Activated effector memory CD4-positive, alpha-beta T cell treated with anti-CD3 and anti-CD28 coated beads, Interleukin-2, amount 50 U/mL, for 16 hours (primary cell): ENCODE measurements at places on chromosomes 5 and 9.

- no peak for DNase-seq
Observed at GRCh38 chr5:133432956-133433532, 179.3 kb downstream of the FSTL4 start.

- no peak for DNase-seq
Observed at GRCh38 chr5:74391410-74391809, 249.1 kb downstream of the ENC1 start.

DNA sequence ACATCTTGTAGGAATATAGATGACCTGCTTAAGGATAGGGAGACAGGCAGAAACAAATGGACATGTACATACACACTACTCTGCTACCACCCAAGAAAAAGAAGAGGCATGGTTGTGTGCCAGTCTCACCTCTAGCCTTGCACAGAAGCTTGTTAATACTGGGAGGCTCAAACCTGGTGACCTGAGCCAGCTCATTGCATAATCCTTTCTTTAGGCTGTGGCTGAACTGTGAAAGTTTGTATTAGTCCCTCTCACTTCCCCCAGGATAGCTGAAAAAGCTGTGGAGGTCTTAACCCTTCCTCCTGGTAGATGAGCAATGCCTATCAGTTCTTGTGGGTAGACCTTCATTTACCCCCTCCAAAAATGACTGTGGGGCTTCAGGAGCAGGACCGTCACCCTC lies 28.7 kb downstream of the TPD52L3 start:
- DNase-seq = no peak

DNA sequence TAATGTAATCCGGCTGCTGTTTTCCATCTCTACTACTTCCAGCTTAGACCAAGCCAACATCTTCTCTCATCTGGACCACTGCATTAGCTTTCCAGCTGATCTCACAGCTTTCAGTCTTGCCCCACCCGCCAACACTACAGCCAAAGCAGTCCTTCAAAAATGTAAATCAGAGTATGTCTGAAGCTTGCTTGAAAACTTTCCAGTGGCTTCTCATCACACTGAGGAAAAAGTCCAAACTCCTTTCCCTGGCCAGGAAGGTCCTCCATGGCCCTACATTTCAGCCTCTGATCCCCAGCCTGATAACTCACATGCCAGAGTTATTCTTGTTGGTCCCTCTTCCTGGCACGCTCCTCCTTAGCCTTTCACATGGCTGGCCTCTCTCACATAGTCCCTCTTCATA lies 38.5 kb downstream of the TTC1 start:
- DNase-seq = no peak
